ENCODE measurements at places on chromosomes 12 and 14.

- no peak for DNase-seq
These were observed 326.9 kb downstream of the TMEM121 start for GRCh38 chr14:105853089-105853906.

GRCh38 chr14:93734086-93734822 lies 54.0 kb downstream of the PRIMA1 start:
- DNase-seq: no peak

DNA sequence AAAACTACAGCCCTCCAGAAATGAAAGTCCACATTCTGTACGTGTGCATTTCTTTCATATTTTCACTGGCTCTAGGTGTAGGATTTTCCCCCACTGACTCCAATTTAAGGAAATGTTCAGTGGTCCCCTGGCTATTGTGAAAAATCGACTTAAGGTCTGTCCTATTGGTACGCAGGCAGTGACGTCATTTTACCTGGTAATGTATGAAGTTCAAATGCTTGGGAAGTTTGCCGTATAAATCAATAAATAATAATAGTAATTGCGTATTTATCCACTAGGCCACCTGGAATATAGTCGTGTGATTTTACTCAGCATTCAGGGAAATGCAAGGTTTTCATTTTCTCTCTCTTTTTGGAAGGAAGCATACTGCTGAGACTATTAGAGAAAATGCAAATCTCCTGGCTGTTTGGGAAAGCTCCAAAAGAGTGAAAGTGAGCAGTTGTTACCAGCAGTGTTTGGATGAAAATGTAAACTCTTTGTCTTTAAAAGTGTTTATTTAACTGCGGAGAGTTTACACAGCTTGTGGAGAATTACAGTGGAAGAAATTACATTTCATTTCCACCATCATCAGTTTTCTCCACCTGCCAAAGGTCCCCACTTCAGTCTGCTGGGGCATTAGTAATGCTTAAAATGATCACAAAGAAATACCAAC lies 107.0 kb downstream of the EXOC5 start:
- no peak for DNase-seq

DNA sequence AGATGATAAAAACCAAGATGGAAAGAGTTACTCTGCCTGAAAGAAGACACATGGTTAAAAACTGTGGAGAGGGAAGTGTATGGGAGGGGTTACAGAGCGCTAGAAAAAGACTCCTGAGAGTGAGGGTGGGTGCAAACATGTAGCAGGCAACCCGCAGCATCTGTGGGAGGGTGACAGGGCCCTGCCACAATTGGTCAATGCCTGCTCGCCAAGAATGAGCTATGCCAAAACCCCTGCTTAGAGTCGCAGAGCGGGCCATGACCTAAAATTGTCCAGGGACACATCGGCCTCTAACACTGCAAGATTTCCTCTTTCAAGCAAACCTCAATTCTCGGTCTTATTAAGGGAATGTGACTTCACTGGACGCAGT lies 700 bp downstream of the PRKAG1 start:
- no peak for DNase-seq

DNA sequence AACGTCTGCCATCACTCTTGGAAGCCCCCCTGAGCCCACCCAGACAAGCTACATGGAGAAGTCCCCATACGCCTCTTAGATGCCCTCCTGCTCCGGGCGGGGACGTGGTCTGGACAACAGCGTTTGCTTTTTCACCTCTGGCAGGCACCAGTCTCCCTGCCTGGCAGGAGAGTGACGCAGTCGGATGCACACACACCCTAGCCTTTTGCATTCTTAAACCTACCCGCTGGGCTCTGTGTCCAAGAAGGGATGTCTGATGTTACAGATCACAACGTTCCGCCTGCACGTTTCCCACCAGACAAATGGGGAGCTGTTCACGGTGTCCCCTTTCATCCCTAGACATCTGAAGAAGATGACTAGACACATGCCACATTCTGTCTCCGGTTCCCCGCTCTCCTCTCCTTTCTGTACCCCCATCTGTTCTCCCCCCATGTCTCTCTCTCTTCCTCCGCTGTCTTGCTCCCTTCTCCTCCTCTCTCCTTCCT lies 100.2 kb downstream of the RIMBP2 start:
- DNase-seq: no peak

DNA sequence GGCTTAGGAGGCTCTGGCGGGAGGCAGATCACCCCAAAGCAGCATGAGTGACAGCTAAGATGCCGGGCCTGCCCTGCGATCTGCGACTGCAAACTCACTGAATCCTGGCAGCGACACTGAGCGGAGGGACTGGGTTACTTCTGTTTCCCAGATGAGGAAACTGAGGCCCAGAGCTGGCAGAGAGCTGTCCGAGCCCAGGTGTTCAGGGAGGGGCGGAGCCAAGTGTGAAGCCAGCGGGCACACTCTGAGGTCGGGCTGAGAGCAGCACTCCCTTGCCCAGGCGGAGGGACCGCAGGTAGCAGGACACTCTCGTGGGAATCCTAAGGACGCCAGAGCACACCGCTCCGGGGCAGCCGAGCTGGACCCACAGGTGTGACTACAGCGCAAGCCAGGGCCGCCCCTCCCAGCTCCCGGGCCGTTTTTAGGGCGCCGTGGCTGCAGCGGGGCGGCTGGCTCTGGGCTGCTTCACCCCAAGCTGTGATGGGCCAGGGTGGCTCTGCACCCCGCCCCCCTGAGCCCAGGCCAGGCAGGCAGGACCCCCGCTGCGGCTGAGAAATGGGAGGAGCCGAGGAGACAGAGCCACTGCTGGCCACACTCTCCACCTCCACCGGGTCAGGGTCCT lies 27.4 kb downstream of the MMP17 start:
- no peak for DNase-seq

- DNase-seq: no peak
These were observed 7.2 kb upstream of the SH2B3 start for GRCh38 chr12:111398530-111398929.

Measured in astrocyte of the spinal cord (primary cell).